ENCODE measurements at places on chromosomes 3 and 15.

DNA sequence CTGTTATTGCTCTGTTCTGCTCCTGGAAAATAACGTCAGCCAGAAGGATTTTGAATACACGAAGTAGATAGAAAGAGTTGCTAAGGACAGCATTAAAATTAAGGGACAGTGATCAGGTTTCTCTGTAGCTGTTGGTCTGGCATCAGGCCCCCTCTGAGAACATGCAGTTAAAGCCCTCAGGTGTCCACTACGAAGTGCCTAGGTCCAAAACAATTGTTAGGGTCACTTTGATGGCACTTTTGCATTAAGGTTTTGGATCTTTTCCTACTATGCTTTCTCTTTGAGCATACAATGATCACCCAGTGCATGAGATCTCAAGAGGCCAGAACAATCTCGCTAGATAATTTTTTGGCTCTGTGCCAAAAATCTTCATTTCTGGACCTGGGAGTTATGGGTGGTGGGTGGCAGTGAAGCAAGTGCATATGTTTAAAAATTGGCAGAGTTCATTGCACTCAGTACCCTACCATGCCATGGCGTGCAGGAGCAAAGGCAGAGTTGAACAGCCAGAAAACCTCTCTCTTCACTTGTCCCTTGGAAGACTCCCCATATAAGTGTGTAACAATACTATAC is 797.6 kb downstream of the ROBO2 start:
- no peak for DNase-seq

DNA sequence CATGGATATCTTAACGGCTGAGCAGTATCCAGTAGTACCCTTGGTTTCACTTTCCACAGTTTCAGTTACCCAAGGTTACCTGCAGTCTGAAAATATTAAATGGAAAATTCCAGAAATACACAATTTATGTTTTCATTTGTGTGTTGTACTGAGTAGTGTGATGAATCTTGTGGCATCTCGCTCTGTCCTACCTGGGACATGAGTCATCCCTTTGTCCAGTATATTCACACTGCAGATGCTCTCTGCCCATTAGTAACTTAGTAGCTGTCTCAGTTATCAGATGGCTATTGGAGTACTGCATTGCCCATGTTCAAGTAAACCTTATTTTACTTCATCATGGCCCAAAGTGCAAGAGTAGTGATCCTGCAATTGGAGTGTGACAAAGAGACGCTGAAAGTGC is 26.1 kb downstream of the GASK1A start:
- DNase-seq, result no peak

GRCh38 chr3:149475451-149476060 is 1.1 kb downstream of the TM4SF4 start:
- DNase-seq, result no peak

- DNase-seq, result no peak
These were observed 61.7 kb downstream of the TMEM212 start for GRCh38 chr3:171904829-171905228.

DNA sequence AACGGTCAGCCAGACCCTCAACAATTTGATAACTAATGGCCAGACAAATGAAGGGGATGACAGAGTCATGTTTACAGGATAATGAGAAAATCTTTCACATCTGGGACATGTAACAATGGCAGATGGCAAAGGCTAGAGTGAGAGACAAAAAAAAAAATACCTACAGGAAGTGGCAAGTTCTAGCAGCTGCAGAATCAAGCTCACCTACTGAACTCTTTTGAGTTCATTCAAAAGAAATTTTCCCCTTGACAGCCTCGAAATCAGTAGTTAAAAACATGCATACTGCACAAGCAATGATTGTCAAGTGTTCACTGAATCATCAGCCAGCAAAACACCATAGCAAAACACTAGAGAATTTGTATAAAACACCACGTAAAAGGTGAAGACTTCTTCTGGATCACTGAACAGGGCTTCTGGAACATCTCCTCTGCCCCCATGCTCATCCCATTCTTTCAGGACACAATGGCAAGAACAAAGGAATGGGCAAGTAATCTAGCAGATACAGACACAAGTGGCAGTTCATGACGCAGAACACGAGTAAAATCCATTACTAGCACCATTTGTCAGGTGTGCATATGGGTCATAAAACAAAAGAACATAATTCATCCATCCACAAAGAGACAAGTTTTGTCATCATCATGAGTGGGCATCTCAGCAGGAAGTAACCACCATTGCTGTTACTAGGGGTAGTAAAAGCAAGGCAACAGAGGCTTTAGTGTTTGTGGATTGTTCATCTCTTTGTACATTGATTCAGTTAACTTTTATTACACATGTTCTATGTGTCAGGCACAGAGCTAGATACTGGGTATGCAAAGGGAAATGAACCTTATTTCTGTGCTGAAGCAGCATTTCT is 13.8 kb upstream of the KCNMB2 start:
- no peak for DNase-seq

DNA sequence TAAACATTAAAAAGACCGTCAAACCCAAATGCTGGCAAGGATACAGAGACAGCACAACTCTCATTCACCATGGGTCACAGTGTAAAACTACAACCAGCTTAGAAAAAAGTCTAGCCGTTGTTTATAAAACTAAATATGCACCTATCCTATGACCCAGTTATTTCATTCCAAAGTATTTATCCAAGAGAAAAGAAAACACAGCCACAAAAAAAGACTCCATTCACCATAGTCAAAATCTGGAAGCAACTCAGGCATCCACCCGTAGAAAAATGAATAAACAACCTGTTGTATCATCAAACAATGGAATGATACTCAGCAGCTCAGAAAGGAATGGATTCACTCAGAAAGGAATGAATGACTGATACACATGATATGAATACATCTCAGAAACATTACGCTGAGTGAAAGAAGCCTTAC is 28.6 kb downstream of the PLD1 start:
- no peak for DNase-seq

- no peak for DNase-seq
These were observed 273.3 kb downstream of the NSUN3 start for GRCh38 chr3:94336046-94336753.

DNA sequence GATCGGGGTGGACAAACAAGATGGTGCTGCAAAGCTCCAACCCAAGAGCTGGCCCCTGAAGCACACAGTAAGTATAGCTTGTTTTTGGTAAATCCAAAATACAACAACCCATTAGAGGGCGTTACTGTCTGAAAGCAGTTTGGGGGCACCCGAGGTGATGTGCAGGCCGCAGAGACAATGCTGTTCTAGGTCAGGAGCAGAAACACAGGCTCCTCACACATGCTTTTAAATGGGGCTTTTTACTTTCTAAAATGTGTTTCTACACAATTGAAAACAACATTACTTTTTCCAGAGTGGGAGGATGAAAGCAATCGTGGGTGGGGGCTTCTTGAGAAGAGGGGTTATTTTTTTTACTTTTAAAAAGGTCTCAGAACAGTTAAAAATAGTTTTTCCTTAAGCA is 1029.3 kb upstream of the CFAP20DC start:
- no peak for DNase-seq

DNA sequence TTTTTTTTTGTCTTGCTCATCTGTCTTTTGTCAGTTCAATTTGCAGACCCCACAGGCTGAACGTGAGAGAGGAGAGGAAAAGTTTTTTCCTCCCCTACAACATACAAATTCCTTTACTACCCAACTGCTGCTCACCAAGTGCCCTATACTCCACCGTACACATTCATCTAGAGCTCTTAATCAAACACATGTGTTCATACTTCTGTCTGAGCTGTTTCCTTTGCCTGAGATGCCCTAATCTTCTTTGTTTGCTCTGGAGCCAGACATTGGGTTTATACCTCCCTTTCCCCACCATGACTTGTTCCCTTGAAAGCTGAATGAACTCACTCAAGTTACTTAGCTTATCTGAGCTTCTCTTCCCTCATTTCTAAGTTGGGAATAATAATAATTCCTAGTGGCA is 122.7 kb upstream of the RASGRP1 start:
- DNase-seq, result no peak

DNA sequence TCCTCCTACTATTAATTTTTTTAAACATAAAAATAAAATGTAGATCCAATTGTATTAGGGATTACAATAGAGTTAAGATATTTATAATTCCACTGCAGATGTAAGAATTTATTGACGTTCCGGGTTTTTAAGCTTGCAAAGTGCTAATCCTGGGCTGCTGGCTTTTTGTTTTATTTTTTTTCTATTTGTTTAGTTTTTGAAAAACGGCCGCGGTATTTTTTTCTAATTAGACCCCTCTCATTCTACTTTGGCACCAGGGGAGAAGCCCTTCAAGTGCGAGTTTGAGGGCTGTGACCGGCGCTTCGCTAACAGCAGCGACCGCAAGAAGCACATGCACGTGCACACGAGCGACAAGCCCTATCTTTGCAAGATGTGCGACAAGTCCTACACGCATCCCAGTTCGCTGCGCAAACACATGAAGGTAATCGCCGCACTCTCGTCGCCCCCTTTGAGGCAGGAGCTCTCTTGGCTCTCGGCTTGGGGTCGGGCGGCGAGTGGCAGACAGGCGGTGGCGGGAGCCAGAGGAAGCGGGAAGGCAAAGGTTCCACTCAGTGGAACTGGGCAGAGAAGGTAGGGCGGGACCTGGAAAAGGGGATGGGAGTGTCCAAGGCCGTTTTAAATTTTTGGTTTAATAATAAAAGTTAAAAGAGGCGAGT is 3.2 kb downstream of the ZIC1 start:
- no peak for DNase-seq

GRCh38 chr3:103002425-103003176 is 567.8 kb downstream of the ZPLD1 start:
- DNase-seq, result no peak

DNA sequence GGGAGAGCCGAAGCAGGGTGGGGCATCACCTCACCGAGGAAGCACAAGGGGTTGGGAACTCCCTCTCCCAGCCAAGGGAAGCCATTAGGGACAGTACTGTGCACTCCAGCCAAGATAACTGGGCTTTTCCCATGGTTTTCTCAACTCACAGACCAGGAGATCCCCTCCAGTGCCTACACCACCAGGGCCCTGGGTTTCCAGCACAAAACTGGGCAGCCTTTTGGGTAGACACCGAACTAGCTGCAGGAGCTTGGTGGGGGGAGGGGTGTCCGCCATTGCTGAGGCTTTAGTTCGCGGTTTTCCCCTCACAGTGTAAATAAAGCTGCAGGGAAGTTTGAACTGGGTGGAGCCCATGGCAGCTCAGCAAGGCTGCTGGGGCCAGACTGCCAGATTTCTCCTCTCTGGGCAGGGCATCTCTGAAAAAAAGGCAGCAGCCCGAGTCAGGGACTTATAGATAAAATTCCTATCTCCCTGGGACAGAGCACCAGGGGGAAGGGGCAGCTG is 129.6 kb upstream of the LMCD1 start:
- no peak for DNase-seq

DNA sequence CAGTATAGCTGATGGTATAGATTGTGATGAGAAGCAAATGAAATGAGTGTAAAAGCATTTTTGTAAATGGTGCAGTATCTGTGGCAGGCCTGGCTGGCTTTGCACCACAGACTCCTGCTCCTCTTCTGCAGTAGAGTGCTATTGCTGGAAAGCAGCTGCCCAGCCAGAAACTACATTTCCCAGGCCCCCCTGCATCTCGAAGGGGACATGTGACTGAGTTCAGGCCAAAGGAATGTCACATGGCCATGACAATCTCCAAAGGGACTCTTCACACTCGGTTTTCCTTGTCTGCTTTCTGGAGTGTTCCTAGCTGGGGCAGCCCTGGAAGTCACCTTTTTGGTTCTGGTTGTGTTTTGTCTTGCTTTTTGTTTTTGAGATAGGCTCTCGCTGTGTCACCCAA is 277.1 kb downstream of the SUCLG2 start:
- no peak for DNase-seq

- DNase-seq, result no peak
These were observed 97.1 kb downstream of the TMEM108 start for GRCh38 chr3:133135306-133135705.

DNA sequence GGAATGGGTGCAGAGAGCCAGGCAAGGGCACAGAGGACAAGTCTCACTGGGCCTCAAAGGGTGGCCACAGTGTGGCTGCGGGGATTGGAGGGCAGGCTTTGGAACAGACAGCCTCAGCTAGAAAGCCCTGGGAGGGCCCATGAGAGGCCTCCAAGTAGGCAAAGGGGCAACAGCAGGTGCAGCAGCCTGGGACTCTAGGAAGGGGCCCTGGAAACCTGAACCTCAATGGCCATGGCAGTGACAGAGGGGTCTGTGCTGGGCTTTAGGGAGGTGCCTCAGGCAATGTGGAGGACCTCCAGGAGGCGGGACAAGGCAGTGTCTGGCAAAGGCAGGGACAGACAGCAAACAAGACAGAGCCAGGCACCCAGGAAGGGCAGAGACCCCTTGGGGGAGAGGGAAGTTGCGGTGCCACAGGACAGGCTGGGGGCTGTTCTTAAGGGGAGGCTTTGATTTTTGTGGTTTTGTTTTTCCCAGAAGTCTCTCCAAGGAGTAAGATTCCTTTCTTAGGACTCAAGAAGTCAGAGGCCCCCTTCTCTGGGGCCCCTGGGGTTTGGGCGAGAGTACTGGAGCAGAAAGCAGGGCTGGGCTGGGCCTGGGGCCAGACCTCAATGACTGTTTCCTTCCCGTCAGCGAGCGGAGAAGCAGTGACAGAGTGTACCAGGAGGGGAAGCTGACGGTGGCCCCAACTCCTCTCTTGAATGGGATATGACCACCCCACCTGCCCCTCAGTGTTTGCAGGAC is 9.7 kb downstream of the STOML1 start:
- no peak for DNase-seq

DNA sequence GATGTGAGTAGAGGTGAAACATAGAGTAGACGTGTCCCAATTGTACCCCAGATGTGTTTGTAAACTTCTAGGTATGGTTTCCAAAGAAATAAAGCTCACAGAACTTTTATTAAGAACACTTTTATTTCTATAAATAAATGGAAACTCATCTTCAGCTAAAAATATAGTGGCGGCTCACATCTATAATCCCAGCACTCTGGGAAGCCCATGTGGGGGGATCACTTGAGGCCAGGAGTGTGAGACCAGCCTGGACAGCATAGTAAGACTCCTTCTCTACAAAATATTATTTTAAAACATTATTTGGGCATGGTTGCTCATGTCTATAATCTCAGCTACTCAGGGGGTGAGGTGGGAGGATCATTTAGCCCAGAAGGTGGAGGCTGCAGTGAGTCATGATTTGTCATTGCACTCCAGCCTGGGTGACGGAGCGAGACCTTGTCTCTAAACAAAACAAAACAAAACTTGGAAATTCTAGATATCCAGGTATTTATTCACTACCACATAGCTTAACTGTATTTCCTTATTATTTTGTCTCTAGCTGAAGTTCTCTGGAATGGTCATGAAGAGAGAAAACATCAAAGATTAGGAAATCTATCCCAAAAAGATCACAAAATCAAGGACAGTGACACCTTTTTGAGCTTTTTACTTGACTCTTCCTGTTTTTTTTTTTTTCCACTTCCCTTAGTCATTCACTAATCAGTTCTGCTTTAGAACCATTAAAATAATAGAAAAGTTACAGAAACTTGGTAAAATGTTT is 258.1 kb downstream of the TIGIT start:
- no peak for DNase-seq
